MM.1S (cell line): ENCODE measurements at places on chromosomes 3 and 15.

DNA sequence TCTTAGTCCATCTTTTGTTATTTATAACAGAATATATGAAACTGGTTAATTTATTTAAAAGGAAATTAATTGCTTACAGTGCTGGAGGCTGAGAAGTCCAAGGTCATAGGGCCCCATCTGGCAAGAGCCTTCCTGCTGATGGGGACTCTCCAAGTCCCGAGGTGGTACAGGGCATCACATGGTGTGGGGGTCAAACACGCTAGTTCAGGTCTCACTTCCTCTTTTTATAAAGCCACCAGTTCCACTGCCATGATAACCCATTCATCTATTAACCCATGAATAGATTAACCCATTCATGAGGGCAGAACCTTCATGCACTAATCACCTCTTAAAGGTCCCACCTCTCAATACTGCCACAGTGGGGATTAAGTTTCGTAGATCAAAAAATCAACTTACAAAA lies 659.3 kb downstream of the NAALADL2 start:
- H3K27me3 ChIP-seq, result no peaks in the 10 kb centered on the region
- no peaks in the 10 kb centered on the region for H3K4me1 ChIP-seq
- H3K27ac ChIP-seq, result no peak overlapping the region
- H3K4me3 ChIP-seq, result no peak overlapping the region

- no peaks in the 10 kb centered on the region for H3K27me3 ChIP-seq
- H3K36me3 ChIP-seq, result no peaks in the 10 kb centered on the region
- H3K27ac ChIP-seq, result no peak overlapping the region
- DNase-seq, result no peak
- no peak overlapping the region for H3K4me3 ChIP-seq
Observed at GRCh38 chr3:47394881-47395280, 14.1 kb downstream of the PTPN23 start.

DNA sequence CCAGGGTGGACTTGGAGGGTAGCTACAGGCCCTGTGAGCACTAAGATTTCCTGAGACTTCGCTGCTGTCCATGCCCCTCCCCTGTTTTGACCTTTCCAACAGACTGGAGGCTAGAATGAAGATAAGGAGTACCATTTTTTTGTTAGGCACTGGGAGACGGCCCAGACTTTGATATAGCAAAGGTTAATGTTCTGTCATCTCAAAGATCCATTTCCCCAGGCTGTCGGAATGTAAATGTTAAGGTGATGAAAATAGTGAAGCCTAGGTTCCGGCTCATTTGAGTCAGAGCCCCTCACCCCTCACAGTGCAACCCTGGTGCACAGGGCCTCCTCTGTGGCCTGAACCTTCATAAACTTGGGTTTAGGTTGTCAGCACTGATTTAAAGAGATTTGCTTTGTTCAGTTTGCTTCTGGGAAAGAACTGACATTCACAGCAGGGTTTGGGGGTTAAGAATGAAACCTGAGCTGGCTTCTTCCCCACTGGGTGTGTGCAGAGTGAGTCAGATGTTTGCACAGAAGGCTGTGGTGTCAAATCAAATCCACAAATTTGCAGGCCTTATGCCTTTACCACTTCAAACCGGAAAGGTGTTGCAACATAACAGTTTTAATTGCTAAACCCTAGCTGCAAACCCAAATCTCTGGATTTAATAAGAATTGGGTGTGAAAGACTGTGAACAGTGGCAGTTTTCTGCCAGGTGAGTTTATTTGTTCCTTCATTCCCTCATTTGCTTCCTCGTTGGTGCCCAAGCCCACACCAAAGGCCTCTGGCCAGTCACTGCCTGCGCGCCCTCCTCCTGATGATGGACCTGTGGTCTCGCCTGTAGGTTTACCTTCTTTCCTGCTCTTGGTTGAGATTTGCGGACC lies 20.6 kb upstream of the KCTD6 start:
- H3K4me1 ChIP-seq, result peaks cover 7% of the 10 kb centered on the region
- no peaks in the 10 kb centered on the region for H3K27me3 ChIP-seq
- no peak overlapping the region for H3K4me3 ChIP-seq
- H3K36me3 ChIP-seq, result no peaks in the 10 kb centered on the region
- H3K27ac ChIP-seq, result no peak overlapping the region

GRCh38 chr15:76208786-76209424 lies 102.4 kb downstream of the ETFA start:
- no peak for DNase-seq
- H3K27me3 ChIP-seq, result no peaks in the 10 kb centered on the region
- 0 out of 2 replicates have a peak, but pooled peaks cover 3% of the 10 kb centered on the region for H3K36me3 ChIP-seq
- no peaks in the 10 kb centered on the region for H3K4me1 ChIP-seq
- H3K4me3 ChIP-seq, result no peak overlapping the region

- DNase-seq, result no peak
- H3K27ac ChIP-seq, result no peak overlapping the region
- H3K4me1 ChIP-seq, result no peaks in the 10 kb centered on the region
- no peaks in the 10 kb centered on the region for H3K27me3 ChIP-seq
- H3K4me3 ChIP-seq, result no peak overlapping the region
Observed at GRCh38 chr15:35514759-35515158, 31.2 kb downstream of the DPH6 start.

GRCh38 chr3:195072916-195073564 lies 197.9 kb downstream of the XXYLT1 start:
- no peaks in the 10 kb centered on the region for H3K4me1 ChIP-seq
- H3K36me3 ChIP-seq, result no peaks in the 10 kb centered on the region
- H3K27me3 ChIP-seq, result no peaks in the 10 kb centered on the region
- no peak overlapping the region for H3K27ac ChIP-seq
- no peak for DNase-seq

GRCh38 chr3:143276592-143276991 lies 157.0 kb downstream of the CHST2 start:
- H3K4me1 ChIP-seq, result no peaks in the 10 kb centered on the region
- H3K36me3 ChIP-seq, result no peaks in the 10 kb centered on the region
- no peak overlapping the region for H3K4me3 ChIP-seq
- H3K27me3 ChIP-seq, result no peaks in the 10 kb centered on the region
- no peak for DNase-seq

- no peak overlapping the region for H3K27ac ChIP-seq
- no peaks in the 10 kb centered on the region for H3K4me1 ChIP-seq
- no peak for DNase-seq
- no peaks in the 10 kb centered on the region for H3K36me3 ChIP-seq
Observed at GRCh38 chr3:173770011-173770410, 372.5 kb downstream of the NLGN1 start.

- peak overlapping the region; percentile 76 for H3K27ac ChIP-seq
- no peaks in the 10 kb centered on the region for H3K36me3 ChIP-seq
- peaks cover 46% of the 10 kb centered on the region for H3K4me1 ChIP-seq
- H3K4me3 ChIP-seq, result peak overlapping the region; percentile 33
- no peaks in the 10 kb centered on the region for H3K27me3 ChIP-seq
Observed at GRCh38 chr15:101620671-101621070, 31.5 kb downstream of the TM2D3 start.

DNA sequence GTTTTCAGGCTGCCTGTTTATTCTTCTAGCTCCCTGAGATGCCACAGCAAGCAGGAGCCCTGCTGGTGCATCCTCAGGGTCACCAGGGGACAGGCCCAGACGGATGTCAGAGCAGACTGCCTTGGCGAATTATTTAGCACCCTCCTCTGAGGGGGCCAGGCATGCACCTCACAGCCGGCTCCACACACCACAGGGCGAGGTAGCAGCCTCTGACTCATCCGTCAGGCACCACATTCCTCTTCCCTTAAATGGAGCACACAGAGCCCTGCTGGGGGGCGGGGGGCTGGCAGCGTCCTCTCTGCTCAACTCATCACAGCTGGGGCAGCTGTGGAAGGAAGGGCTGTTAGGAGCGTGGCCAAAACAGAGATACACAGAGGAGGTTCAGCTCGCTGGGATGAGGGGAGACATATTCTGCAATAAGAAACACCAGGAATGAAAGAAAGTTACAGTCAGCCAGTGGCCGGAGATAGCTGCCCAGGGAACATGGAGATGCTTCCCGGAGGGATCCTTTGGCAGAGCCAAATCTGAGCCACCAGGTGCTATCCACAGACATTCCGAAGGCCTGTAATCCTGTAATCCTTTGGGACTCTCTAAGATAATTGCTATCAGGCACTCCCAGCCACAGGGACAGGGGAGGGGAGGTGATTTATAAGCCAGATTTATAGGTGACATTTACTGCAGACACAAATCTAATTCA lies 13.9 kb upstream of the PRICKLE2 start:
- H3K27ac ChIP-seq, result no peak overlapping the region
- no peaks in the 10 kb centered on the region for H3K27me3 ChIP-seq
- no peaks in the 10 kb centered on the region for H3K4me1 ChIP-seq
- H3K36me3 ChIP-seq, result no peaks in the 10 kb centered on the region
- no peak overlapping the region for H3K4me3 ChIP-seq

GRCh38 chr15:79432345-79433275 lies 474 bp downstream of the MINAR1 start:
- H3K36me3 ChIP-seq, result no peaks in the 10 kb centered on the region
- H3K4me3 ChIP-seq, result no peak overlapping the region
- no peaks in the 10 kb centered on the region for H3K27me3 ChIP-seq
- peaks cover 10% of the 10 kb centered on the region; the same call in 1 of the 2 replicates for H3K4me1 ChIP-seq
- no peak overlapping the region for H3K27ac ChIP-seq

DNA sequence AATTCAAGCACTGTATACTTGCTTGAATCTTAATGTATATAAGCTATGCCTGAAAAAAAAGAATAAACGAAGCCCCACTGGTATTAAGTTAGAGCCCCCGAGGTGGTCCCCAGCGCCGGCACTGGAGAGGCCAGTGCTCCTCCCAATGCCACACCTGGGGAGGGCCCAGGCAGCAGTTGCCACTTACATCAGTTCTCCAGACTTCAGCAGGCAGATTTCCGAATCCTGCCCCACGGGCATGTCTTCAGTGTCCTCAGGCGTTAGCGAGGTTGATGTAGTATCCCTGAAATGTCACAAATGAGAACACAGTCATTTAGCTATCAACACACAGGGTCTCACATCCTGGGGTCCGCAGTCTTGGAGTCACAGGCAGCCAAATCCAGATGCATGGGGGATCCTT lies 7.0 kb upstream of the CXCR6 start:
- no peaks in the 10 kb centered on the region for H3K36me3 ChIP-seq
- no peak overlapping the region for H3K27ac ChIP-seq
- peaks cover 8% of the 10 kb centered on the region for H3K4me1 ChIP-seq

DNA sequence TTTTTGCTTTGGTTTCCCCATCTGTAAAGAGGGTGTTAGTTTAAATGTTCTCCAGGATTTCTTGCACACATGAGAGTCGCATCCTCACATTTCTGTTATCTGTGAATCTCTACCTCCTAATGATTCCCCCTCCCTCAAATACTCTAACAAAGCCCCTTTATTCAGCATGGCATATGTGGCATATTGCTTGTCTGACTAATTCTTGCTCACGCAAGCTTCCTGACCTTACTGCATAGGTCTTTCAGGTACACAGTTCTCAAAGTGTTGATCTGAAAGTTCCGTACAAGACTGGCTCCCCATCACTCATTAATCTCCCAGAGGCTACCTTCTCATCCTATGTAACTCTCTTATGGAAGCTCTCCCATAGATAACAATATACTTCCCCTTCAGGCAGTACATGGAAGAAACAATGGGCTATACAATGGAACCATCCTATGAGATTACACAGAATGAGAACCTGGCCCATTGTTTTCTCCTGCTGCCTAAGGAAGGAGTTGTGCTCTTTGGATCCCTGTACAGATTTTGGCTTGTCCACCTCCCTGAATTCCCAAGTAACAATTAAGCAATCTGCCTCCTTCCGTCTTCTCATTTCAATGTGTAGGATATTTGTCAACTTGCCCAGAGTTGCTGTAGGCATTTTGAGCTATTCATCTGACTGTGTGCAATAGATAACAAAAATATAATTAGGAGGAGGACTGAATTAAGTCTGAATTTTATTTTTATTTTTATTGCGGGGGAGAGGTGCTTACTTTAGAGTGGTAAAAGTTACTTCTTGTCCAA lies 51.0 kb downstream of the PPARG start:
- H3K27me3 ChIP-seq, result no peaks in the 10 kb centered on the region
- H3K4me1 ChIP-seq, result no peaks in the 10 kb centered on the region
- H3K36me3 ChIP-seq, result no peaks in the 10 kb centered on the region
- DNase-seq, result no peak
- no peak overlapping the region for H3K27ac ChIP-seq
